SW480 (cell line): ENCODE measurements at places on chromosomes 7 and 10.
A peak's percentile ranks its signal among the peaks of the same experiment; 100 is the strongest.

- peak; percentile 57 for DNase-seq
Observed at GRCh38 chr7:6705959-6706665, 635 bp downstream of the ZNF12 start.

- DNase-seq: no peak
Observed at GRCh38 chr10:126041804-126042231, 145.5 kb downstream of the FANK1 start.

DNA sequence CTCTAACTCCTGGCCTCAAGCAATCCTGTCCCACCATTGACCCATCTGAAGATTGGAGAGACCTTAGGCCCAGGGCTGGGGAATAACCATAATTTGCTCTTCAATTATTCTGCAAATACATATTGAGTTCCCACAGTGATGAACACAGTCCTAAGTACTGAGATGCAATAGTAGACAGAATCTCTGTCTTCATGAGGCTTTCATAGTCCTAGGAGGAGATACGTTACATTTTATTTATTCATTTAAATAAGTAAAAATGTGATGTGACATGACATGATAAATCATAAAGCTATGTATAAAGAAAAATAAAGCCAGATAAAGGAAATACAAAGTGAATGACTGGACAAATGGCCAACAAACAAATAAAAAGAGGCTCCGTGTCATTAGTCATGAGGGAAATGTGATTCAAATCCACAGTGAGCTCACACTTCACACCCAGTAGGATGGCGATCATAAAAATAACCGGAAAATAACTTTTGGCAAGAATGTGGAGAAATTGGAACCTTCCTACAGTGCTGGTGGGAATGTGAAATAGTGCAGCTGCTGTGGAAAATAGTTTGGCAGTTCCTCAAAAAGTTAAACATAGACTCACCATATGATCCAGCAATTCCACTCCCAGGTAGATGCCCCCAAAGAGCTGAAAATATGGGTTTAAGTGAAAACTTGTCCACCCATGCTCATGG lies 52.1 kb upstream of the JCAD start:
- no peak for DNase-seq

GRCh38 chr10:132714096-132714985 lies 71.6 kb downstream of the NKX6-2 start:
- no peak for DNase-seq

- peak; percentile 36 for DNase-seq
Observed at GRCh38 chr10:27241010-27241651, 534 bp upstream of the ACBD5 start.

- no peak for DNase-seq
Observed at GRCh38 chr7:157540020-157540419, 203.2 kb downstream of the DNAJB6 start.

DNA sequence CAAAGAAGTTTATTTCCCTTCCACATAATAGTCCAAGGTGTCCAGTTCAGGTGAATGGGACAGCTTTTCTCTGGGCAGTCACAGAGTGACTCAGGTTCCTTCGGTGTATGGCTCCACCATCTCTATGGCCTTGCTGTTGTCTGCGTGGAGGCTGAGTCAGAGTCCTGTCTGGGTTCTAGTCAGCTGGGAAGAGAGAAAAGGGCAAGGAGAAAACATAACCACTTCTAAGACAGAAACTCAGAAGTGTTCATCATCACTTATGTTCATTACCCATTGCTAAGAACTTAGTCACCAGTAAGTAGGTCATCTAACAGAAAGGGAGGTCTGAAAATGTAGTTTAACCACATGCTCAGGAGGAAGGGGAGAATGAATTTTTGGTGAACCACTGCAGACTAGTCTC lies 32.4 kb upstream of the CCDC7 start:
- no peak for DNase-seq

- DNase-seq: no peak
Observed at GRCh38 chr10:124688889-124689670, 55.1 kb downstream of the FAM53B start.

DNA sequence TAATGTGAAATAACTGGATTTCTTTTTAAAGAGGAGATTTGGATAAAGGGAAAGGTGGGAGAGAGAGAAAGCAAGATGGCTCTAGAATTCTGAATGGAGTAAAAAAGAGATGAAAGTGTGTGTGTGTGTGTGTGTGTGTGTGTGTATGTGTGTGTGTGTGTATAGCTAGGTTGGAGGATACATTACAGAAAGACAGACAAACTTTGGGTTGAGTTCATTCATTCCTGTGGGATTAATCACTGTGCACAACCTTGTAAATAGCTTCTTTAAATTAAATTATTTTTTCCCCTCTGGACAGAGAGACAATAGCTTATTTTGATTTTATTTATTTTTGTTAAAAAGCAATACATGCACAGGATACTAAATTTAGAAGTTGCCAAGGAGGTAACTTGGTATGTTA lies 7.5 kb downstream of the ASB4 start:
- no peak for DNase-seq

- no peak for DNase-seq
Observed at GRCh38 chr10:33147013-33147310, 187.5 kb downstream of the NRP1 start.
